ENCODE measurements at places on chromosomes 5 and 9.
A peak's percentile ranks its signal among the peaks of the same experiment; 100 is the strongest.

- no peak for DNase-seq
These were observed 20.8 kb upstream of the CERCAM start for GRCh38 chr9:128399861-128400260.

GRCh38 chr5:150454492-150455229, 5.1 kb upstream of the RPS14 start:
- DNase-seq: no peak

- DNase-seq: no peak
These were observed 312.4 kb downstream of the DOCK8 start for GRCh38 chr9:526904-527591.

- peak; percentile 94 for DNase-seq
These were observed 17.2 kb downstream of the PPARGC1B start for GRCh38 chr5:149747141-149747832.

DNA sequence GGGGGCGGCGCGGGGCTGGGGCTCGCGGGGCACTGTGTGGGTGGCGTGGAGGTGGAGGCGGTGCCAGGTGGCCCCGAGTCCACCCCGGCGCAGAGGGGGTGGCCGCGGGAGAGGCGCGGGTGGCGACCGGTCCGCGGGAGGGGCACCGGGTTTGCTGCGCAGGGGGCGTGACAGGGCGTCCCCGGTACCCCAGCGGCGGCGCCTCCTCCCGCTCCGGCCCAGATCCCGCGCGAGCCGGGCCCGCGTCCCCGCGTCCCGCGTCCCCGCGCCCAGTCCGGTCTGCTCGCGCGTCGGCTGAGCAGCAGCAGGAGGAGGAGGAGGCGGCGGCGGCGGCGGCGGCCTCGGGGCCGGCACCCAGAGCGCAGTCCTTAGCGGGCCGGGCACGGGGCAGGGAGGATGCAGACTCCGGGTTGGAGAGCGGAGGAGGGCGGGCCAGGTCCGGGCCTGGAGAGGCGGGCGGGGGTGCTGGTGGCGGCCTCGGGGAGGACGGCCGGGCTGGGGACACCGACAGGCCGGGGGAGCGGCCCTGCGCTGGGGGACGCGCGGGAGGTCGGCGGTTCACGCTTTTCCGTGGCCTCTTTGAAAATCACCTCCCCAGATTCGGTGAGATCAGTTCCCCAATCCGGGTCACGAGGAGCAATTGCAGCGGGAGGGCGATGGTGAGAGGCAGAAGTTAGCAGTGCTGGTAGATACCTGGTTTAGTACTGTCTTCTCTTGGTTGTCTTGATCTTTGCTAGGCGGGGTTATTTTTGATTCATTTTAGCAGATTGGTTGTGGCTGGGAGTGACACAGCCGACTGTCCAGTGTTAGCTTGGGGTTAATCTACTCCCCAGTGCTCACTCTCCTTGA, 1.7 kb downstream of the TRIO start:
- peak; percentile 72 for DNase-seq

- no peak for DNase-seq
These were observed 177.9 kb downstream of the TSSK1B start for GRCh38 chr5:113256671-113257452.

- peak; percentile 20 for DNase-seq
These were observed 18.5 kb downstream of the GBGT1 start for GRCh38 chr9:133144904-133145851.

- no peak for DNase-seq
These were observed 248.4 kb downstream of the TLR4 start for GRCh38 chr9:117952581-117952980.

GRCh38 chr5:61737964-61738340, 405.9 kb downstream of the ZSWIM6 start:
- DNase-seq: no peak

- DNase-seq: no peak
These were observed 79.6 kb upstream of the SLCO6A1 start for GRCh38 chr5:102578362-102578761.

GRCh38 chr9:13358128-13358527, 78.6 kb upstream of the MPDZ start:
- DNase-seq: no peak

GRCh38 chr5:1930501-1930879, 47.8 kb upstream of the IRX4 start:
- DNase-seq: no peak

DNA sequence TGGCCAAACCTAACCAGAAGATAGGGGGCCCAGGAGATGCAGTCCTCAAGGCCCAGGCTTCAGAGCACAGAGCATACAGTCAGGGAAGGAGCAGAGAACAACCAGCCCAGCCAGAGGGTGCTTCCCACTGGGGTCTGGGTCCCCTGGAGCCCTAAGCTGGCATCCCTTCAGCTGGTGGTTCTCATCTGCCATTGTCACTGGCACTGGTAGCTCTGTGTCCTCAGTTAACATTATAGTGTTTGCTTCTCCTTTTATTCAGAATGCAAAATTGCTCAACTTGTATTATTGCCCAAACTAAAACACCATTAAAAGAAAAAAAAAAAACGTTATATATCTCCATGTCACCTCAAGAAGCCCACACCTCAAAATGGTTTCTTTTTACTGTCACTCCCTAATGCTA, 219.2 kb downstream of the ENC1 start:
- no peak for DNase-seq

DNA sequence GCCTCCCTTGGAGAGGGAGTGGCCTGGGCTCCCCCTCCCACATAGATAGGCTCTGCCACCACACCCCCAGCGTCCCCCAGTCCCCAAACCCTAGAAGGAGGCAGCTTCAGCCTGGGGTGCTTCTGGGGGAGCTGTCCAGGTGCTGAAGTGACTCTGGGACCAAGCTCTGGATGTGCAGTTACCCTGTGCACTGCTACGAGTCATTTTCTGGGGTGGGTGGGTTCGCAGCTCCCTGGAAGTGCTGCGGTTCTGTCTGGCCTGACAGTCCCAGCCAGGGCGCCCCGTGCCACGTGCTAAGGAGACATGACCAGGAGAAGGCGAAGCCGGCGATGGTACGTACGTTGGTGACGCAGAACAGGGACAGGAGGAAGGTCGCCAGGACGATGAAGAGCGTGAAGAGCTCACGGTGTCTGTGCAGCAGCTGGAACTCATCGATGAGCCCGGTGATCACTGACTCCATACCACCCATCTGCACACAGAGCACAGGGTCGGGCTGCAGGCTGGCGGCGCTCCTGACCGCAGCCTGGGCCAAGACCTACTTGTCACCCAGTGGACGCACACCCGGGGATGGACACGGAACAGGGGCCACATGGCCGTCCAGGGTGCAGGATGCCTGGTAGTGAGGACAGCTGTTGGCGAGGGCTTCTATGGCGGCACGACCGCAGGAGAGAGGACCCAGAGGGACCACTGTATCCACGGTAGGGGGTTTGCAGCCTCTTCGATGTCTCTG, 35.7 kb downstream of the SLC6A3 start:
- DNase-seq: no peak

GRCh38 chr5:144414202-144415029, 243.7 kb downstream of the KCTD16 start:
- no peak for DNase-seq

DNA sequence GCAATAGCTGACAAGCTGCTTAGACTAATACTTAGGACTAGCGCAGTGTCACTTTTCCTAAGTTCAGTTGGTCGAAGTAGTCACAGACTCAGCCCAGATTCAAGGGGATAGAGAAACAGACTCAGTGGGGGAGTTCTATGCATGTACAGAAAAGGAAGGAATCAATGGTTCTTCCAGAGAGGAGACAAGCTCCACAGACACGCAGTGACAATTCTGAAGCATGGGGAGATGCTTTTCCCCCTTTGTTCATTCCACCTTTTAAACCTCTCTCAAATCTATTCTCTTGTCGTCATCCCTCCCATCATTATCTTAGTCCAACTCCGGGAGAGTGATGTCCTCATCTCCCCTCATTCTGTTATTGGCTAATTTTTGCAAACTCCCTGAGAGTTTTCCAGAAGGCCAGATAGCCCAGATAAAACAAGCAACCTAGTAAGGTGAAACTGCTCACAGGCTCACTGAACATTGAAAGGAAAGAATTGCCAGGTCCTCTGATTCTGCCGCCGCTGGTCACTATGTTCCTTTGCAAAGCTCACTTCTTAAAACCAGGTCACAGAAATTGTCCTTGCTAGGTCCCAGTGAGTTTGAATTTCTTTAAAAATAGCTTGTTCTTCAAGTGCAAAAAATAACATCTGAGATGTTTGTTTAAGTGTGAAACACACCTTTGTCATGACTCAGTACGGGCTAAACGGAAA, 13.4 kb upstream of the STRBP start:
- DNase-seq: no peak

DNA sequence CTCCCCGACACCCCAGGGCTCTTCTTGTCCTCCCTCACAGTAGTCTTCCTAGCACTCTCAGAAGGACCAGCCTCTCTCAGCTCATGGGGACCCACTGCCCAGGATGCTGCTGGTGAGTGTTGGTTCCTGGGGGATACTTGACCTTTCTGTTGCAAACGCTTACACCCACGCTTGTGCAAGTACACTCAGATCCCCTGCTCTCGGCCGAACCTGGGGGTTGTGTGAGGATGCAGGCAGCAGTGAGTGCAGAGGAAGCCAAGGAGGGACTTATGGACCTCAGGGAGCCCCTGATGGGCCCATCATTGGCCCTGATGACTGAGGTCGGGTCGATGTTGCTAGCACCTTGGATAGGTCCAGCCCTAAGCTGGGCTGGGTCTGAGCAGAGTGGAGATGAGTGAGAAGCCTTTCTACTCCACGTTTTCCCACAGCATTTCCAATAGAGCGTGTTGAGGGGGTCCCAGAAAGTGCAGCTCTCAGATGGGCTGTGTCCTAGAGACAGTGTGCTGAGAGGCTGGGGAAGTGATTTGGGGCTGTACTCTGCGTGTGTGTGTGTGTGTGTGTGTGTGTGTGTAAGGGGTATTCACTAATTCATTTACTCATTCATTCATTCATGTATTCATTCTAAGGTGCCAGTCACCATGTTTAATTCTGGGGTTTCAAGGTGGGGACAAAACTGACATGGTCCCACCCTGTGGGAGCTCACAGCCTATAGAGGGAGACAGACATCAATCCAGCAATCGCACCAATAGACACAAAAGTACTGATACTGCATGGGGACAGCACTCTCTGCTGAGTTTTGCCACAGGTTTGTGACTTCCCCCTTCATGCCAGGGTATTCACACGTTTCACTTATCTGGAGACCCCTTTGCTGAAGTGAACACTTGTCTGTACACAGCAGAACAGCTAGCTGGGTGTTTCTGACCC, 25.2 kb upstream of the PITX1 start:
- no peak for DNase-seq

DNA sequence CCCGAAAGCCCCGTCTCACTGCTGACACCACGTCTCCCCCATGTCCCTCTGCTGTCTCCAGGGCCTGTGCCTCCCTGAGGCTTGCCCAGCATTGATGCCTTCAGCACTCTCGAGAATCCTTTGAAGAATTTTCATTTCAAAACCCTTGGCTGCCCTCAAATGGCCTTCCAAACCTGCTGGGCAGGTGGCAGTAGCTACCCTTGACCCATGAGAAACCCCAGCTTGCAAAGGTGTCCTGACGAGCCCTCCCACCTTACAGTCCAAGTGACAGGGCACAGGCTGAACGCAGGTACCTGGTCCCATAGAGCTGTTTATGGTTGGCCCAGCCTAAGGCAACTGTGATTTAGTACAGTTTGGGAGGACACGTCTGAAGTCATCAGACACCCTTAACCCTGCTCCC, 97.2 kb upstream of the SPIN1 start:
- DNase-seq: no peak

DNA sequence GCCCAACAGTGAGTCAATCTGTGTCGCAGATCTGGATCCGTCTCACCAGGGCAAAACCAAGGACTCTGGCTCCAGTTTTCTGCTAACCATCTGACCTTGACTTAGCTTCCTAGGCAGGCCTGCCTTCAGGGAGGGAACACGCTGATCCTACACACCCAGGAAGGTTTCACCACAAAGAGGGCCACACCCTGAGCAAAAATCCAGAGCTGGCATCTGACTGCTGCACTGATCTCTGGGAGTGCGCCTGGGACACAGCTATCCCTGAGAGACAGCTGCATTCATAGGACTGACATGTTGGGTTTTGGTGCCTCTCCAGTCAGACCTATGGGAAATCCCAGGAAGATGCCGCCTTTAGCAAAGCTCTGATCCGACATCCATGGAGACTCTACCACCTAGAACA, 47.5 kb downstream of the CDK5RAP2 start:
- peak; percentile 63 for DNase-seq

DNA sequence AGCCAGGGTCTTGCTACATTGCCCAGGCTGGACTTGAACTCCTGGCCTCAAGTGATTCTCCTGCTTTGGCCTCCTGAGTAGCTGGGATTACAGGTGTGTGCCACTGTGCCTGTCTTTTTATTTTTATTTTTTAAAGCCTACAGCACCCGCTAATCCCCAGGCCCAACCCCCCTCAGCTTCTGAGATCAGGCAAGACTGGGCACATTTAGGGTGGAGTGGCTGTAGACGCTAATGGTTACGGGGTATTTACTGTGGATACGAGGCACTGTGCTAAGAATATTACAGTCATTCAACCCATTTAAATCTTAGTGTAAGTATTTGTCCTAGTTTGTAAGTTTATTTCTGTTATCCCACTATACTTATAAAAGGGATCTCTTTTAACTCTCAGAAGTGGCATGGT, 175.2 kb downstream of the FANCC start:
- no peak for DNase-seq

DNA sequence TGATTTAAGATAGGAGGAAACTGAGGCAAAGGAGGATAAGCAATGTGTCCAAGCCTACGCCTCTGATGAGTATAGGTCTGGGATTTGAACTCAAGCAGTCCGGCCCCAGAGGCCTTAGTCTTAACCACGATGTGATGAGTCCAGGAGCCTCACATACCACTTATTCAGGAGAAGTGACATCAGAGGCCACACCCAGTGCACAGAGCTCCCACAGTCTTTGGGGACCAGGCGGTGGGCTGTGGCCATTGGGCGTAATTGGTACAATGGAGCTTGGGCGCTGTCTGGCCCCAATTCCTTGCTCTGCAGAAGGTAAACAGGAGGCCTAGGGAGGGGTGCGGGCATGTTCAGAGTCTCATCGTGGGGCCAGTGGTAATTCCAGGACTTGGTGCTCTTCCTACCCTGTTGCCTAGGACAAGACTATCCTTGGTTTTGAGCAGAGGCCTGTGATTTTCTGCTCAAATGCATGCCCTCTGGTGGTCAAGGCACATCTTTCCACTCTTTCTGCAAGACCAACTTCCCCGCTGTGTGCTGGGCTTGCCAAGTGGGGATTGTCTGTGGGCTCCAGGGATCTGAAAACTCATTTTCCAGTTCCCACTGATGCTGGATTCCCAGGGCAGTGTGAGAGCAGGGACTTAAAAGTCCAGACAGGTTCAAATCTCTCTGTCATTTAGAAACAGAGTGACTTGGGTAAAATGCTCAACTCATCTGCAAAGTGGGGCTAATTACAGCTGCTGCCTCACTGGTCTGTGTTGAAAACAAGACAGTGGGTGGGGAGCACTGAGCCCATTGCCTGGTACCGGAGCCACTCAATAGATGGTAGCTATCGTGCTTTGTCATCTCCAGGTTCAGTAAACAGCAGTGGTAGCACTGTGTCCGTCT, 15.8 kb downstream of the NDST1 start:
- DNase-seq: peak; percentile 45
